Dorsolateral prefrontal cortex (tissue), 122 donors: ENCODE measurements at places on chromosomes 13 and 19.
A peak's percentile ranks its signal among the peaks of the same experiment; 100 is the strongest.

- no peak for DNase-seq
Measured at GRCh38 chr19:53868892-53869804, 1.5 kb downstream of the MYADM start.

DNA sequence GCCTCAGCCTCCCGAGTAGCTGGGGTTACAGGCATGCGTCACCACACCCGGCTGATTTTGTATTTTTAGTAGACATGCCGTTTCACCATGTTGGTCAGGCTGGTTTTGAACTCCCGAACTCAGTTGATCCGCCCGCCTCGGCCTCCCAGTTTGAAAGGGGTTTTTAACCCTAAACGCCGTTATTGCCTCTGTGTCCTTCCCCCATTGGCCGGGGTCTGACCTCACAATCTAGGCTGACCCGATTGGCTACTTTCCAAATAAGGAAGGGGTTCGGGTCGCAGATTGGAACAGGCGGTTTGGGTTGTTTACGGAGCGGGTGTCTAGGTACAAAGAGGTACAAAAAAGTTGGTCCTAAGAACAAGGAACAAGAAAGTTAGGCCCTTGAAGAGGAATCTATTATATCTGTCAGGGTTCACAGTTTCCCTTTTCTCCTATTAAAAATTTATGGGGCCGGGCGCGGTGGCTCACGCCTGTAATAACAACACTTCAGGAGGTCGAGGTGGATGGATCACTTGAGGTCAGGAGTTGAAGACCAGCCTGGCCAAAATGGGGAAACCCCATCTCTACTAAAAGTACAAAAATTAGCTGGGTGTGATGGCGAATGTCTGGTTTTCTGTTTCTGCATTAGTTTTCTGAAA is 1.0 kb downstream of the ZNF253 start:
- peak; percentile 13 for DNase-seq

GRCh38 chr19:49502866-49503581 is 6.8 kb downstream of the RPS11 start:
- no peak for DNase-seq

DNA sequence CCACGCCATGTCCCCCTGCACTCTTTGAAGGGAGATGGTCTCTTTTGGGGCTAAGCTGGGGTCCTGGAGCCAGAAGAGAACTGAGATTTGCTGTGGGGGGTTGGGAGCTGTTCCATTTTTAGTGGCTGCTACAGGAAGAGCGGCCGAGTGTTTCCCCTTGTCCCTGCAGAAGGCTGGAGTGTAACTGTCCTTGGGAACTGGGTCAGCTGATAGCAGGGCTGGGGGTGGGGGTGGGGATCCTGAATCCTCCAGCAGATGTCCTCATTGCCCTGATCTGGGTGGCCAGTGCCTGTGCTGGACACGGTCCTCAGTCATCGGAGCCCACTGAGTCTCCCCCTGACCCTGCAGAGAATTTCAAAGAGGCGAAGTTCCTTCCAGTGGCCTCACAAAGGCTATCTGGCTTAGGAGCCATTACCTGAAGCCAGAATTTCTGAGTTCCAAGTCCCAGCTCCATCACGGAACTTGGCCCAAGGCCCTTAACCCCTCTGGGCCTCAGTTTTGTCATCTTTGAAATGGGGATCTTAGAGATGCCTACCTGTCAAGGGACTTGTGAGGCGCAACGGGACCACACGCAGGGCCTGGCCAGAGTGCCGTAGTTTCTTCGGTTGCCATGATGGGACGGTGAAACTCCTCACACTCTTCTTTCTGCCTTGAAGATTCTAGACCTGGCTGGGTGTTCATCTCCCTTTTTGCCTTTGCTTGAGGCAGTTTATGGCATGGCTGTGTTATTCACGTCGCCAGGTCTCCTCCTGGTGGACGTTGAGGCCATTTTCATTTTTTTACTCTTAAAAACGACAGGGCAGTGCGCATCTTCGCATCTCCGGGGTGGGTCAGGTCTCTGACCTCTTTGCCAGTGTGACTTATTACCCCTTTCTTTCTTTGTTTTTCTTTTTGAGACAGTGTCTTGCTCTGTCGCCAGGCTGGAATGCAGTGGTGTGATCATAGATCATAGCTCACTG is 51.9 kb downstream of the DNM2 start:
- DNase-seq: peak; percentile 77

GRCh38 chr13:39148513-39148961 is 110.3 kb downstream of the NHLRC3 start:
- no peak for DNase-seq

DNA sequence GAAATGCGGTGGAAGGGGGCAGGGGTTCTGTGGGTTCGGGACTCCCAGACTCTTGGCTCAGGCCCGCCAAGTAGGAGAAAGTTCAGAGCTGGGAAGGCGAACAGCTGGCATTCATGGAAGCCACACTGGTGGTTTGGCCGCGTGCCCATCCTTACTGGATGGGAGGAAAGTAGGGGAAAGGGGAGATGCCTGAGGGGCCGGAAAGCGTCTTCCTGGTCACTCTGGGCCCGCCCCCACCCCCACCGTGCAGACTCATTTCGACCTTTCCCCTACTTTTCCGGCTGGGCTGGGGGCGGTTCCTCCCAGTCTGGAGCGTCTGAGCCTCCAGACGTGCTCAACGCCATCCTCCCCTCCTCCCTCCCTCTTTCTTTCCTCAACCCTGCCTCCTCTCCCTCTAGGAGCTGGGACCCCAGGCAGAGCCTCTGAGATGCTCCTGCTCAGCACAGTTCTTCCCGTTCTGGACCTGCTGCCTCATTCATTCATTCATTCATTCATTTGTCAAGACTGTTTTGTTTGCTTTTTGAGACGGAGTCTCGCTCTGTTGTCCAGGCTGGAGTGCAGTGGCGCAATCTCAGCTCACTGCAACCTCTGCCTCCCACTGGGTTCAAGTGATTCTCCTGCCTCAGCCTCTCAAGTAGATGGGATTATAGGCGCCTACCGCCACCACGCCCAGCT is 3.5 kb downstream of the ANGPTL4 start:
- peak; percentile 73 for DNase-seq

DNA sequence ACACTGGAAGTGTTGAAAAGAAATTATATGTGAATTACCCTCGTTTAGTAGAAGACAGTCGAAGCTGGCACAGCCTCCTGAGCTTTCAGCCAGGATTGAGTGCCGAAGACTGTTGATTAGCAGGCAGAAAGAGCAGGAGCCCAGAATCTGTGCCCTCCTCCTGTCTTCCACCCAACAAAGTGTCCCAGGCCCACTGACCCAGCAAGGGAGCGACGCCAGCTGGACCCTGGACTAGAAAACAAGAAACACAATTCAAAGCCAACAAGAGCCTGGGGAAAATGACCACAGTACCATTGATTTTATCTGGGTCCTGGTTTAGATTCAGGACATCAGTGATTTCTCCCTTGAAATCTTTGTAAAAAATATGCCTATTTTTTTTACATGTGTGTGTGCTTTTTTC is 120.7 kb downstream of the RXFP2 start:
- no peak for DNase-seq

DNA sequence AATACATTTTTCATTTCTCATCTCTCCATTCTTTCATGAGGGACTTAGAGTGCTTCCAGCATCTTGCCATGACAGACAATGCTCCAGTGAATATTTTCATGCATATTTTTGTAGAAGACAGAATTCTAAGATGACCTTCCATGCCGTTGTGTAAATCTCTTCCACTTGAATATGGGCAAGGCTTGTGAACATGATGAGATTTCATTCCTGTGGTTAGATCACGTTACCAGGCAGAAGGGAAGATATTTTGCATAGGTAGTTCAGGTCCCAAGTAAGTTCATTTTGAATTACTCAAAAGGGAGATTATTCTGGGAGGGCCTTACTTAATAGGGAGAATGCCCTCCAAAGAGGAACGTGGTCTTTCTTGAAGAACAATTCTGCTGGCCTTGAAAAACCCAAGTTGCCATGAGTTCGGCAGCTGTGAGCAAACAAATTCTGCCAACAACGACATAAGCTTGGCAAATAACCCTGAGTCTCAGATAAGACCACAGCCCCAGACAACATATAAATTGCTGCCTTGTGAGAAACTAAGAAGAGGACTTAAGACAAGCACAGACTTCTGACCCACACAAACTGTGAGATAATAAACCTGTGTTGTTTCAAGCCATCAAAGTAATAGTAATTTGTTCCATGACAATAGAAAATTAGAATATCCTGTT is 400.5 kb upstream of the GPC6 start:
- DNase-seq: no peak

DNA sequence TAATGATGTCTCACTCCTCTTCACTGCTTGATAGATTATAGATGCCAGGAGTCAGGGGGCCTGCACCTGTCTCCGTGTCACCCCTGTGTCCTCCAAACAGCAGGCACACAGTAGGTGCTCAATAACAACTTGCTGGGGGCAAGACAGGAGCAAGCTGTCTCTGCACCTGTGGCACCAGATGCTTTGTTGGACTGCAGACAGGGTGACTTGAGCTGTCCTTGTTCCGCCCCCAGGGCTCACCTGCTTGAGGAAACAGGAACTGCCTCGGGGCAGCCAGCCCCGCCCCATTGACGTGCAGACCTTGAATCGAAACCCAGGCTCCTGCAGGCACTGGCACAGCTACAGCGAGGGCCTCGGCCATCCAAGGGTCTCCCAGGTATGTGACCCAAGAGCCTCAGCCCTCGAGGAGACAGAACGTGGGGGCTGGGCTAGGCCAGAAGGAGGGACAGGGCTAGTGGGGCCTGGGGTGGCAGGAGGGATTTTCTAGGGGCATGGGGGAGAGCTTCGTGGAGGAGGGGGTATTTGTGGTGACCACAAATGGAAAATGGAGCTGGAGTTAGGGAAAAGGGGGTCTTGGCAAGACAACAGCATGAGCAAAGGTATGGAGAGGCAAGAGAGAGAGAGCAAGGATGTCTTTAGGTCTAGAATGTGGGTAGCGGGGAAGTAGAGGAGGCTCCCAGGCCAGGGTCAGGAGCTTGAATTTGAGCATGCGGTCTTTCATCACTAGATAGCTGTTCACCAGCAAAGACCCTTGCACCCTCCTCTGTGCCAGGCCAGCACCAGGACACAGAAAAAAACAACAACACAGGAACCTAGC is at the start of gene HSH2D:
HSH2D (plus strand) TSS at position 287 of the 817 bp plus-strand sequence. CDS start 5,066 bp downstream, outside the sequence.
- no peak for DNase-seq

- no peak for DNase-seq
Measured at GRCh38 chr19:31402529-31403316, 53.5 kb upstream of the TSHZ3 start.

DNA sequence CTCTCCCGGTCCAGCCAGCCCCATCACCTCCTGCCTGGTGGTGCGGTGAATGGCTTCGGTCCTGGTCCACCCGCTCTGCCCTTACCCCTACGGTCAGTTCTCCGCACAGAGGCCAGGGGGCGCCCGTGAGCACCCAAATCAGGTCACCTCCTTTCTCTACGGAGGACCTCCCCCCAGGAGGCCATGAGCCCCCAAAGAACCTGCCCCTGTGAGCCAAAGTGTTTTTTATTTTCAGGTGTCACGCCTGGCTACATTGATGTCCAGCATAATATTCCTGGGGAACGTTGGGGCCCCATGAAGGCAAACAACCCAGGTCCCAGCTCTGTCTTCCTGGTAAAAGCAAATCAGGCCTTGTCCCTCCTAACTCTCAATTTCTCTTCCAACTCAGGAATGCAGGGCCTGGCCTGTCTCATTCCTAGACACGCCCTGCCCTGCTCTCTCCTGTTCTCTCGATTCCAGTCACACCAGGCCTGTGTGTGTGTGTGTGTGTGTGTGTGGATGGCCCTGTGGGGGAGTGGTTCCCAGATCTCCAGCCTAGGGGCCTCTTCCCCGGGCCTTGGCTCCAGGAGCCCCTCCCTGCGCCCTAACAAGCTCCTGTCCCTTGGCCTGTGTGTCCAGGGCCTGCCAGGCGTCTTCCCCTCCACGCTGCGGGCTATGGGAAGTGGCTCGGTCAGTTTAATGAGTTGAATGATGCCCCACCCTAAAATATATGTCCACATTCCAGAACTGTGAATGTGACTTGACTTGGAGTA is 9.7 kb upstream of the GIPC1 start:
- DNase-seq: no peak

- no peak for DNase-seq
Measured at GRCh38 chr19:12494260-12494860, 9.7 kb upstream of the ZNF709 start.

DNA sequence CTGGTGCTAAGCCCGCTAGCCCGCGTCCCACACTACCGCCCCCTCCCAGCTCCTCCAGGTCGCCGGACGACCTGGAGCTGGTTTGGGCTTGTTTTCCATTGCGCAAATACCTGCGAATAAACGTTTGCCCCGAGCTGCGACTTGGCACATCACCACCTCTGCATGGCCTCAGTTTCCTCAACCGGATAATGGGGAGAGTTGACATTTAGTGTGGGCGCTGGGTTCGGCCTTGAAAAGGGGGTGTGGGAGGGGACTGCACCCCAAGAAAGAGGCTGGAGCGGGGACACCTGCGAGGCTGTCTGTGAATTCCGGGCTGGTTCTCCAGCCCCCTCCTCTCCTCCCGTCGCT is 11.0 kb upstream of the JUND start:
- DNase-seq: no peak

GRCh38 chr19:28726533-28727479 is 486.1 kb downstream of the UQCRFS1 start:
- DNase-seq: no peak

DNA sequence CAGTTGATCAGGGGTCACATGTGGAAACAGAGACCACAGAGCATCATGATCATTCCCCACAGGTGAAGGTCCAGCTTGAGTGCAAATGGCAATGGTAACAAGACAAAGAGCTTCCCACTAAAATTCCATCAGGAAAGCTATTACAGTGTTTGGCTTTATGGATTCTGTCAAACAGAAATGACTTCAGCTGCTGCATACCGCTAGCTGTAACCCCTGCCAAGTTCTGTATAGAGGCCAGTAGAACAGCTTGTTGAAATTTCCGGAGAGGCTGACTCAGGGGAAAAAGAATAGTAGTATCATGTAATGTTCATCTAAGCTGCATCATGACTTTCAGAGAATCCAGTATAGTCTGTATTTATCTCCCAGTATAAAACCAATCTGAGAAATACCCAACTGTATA is 1704.7 kb downstream of the SLITRK5 start:
- no peak for DNase-seq

DNA sequence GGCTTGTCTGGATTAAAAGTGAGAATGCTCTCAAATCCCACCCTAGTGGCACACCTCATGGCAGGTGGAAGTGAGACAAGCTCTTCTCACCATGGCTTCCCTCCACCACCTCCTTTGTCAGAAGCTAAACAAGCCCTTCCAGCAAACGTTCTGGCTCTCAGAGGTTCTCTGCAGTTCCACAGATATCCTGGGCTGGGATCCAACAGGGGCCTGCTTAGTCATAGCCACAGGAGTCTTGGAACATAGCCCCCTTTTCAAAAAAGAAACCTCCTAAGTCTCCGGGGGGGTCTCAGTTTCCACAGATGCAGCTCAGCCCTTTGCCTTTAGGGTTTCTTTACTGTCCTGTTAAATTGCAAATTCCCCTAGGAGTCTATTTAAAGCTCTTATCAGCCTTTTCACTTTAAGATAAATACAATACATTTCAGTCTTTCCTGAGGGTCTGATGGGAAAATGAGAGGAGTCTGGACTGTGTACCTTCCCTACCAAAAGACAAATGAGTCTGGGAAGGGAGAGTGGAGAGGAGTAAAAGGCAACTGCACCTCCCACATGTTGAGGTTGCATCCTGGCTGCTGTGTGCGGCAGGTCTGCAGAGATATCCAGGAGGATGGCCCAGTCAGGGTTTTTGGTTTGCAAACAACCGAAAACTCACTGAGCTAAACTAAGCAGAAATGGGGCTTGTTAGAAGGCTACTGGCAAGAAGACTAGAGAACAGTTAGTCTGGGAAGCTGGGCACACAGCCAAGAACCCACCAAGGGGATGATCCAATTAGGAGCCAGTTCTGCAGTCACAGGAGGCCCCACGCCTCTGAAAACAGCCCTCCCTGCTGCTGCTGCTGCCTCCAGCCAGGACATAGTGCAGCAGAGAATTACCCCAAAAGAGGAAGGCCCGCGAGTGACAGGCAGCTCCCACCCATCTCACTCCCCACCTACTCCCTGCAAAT is 41.4 kb upstream of the SERP2 start:
- peak; percentile 73 for DNase-seq

GRCh38 chr19:40962460-40962961 is 28.6 kb upstream of the CYP2B6 start:
- no peak for DNase-seq
